ENCODE measurements at places on chromosomes 11 and 22.
A peak's percentile ranks its signal among the peaks of the same experiment; 100 is the strongest.

DNA sequence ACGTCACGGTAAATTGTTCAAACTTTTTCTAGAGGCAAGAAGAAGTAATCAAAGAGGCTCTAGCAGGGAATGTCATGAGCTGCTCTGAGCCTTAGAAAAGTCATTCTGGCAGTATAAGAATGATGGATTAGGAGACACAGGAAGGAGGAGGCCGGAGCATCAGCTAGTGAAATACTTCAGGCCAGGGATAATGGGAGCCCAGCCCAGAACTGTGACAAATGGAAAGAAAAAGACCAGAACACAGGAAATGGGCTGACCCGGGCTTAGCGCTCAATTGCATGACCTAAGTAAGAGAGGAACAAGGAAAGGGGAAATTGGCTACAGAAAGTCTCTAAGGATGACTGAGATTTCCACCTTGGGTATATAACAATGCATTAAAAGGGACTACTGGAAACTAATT lies 108.6 kb downstream of the LARGE1 start:
- no peak for DNase-seq

- no peak for DNase-seq
Observed at GRCh38 chr11:116984186-116984585, 114.0 kb downstream of the SIK3 start.

GRCh38 chr22:38317122-38317994 lies at the start of gene CSNK1E:
TSS of gene CSNK1E (minus strand) at chr22:38317433. CDS start at chr22:38314157, 3,276 bp downstream.
- peak; percentile 81 for DNase-seq

- peak; percentile 44 for DNase-seq
Observed at GRCh38 chr11:48017105-48017830, 36.9 kb downstream of the PTPRJ start.

DNA sequence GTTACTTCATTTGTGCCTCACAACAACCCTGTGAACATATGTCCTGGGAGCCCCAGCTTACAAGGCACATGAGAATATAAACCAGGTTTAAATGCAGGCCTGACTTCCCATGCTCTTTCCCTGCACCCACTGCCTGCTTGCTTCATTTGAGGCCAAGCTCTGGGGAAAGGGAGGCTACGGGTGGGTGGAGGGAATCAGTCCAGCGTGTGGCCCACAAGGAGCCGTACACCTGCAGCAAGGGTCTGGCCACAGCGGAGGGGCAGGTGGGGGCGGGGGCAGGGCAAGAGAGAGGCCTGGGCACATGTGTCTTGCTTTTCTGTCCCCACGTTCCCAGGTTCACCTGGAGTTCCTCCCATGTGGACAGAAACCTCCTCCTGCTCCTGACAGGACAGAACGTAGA lies 26.2 kb downstream of the FAM83F start:
- no peak for DNase-seq

- DNase-seq, result no peak
Observed at GRCh38 chr11:123316003-123316402, 114.1 kb upstream of the GRAMD1B start.

DNA sequence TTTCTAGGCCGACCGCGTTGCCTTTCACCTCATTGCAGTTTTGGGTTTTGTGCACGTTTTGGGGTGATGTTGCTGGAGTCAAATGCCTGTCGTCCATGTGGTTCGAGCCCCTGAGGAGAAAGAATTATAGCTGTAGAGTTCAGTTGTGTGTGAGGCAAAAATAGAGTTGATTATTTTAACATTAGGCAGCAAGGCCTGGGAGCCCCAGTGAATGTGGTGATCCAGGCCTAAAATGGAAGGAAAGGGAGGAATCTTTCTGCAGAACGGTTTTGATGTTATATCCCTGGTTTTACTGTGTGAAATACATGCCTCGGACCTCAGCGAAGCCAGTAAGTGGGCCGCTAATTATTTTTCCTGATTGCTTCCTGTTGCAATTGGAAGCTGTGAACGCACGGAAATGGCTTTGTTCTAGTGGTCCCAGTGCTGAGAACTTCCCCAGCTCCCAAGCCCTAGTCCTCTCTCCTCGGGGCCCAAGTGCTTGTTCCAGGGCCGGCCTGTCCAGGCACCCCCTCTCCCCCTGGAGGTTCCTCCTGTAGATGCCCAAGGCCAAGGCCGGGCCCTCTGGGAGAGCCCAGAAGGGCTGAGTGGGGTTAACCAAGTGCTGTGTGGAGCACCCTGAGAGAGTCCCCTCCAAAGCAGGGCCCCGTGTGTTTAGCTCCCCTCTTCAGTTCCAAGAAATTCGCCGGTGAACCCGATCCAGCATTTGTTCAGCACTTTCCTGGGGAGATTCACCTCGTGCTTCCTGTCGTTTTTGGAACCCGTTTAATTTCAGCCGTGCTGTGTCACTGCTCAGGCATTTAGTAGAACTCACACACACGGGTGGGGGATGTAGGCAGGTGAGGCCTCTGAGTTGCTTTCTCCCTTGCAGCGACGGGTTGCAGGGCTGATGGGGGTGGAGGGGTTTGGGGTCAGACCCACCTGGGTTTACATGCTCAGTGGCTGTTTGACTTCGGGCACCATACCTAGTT lies 2.1 kb downstream of the LRP5 start:
- DNase-seq, result no peak

DNA sequence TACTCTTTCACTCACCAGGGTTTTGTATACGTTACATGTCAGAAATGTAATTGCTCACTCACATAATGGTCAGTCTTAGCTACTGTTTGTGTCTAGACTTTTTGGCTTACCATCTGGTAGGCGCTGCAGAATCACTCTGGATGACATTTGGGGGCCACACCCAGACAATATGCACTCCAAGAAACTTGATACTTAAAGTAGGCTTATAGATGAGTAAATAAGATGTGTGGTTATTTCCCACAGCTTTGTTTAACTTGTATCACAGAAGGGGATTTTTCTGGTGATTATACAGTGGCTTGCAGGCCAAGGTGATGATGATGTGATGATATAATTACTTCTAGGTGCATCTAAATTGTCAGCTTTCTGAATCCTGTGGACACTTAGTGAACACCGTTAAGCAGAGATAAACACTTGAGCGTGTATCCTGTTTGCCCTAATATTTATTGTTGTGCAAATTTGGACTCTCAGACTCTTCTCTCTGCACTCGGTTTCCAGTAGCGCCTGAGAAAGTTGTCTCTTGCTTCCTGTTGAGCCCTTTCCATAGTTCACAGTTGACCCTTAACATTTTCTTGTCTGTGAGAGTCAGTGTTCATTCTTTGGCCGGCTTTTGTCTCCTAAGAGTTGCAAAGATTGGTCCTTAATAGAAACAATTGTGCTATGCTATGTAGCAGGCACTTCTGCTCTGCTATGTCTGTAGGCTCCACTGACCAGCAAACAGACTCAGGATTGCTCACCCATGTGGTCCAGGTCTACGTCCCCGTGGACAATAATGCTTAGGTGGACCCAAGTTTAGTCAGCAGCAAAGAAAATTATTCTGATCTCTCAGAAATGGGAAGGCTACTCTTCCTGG lies 89.3 kb downstream of the PRR5L start:
- DNase-seq, result no peak

GRCh38 chr22:41535244-41535643 lies 9.0 kb downstream of the POLR3H start:
- no peak for DNase-seq

DNA sequence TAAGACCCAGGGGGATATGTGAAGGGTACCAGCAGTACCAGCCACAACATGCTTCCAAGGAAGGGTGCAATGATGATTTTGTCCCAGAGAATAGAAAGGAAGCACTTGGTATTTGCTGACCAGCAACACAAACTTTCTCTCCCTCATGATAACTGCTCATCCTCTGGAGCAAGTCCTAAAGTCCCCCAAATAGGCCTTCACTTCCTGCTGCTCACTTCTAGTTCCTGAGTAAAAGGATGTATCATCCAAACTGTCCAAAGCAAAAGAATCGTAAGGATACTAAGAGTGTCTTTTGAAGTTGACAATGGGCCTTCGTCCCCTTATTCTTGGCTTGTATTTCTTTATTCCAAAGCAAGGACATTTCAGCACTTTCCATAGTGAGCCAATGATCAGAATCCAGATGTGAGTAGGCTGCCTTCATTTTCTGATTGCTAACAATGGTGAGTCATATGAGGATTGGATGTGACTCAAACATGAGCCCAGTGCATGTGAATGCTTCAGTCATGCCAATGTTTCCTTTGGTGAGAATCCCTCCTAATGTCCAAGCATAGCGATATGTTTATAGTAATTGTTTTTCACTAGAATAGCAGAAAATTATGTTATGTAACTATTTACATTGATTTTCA lies 243.4 kb upstream of the POU2AF2 start:
- no peak for DNase-seq

GRCh38 chr11:57874981-57875380 lies 113.4 kb downstream of the CTNND1 start:
- DNase-seq, result no peak

DNA sequence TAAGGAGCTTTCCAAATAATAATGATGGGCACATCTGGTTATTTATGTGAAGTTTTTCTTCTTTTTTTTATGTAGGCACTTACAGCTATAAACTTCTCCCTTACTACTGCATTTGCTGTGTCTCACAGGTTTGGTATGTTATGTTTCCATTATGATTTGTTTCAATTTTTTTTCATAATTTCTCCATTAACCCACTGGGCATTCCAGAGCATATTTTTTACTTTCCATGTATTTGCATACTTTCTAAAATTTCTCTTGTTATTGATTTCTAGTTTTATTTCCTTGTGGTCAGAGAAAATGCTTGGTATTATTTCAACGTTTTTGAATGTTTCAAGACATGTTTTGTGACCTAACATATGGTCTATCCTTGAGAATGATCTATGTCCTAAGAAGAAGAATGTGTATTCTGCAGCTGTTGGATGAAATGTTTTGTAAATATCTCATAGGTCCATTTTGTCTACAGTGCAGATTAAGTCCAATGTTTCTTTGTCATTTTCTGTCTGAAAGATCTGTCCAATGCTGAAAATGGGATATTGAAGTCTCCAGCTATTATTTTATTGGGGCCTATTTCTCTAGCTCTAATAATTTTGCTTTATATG lies 362.1 kb downstream of the DDX10 start:
- DNase-seq, result no peak

- no peak for DNase-seq
Observed at GRCh38 chr22:48806227-48806781, 1021.4 kb downstream of the BRD1 start.

- DNase-seq, result no peak
Observed at GRCh38 chr11:122721201-122721963, 65.9 kb downstream of the UBASH3B start.

GRCh38 chr11:123351375-123351774 lies 78.7 kb upstream of the GRAMD1B start:
- no peak for DNase-seq

GRCh38 chr22:17980638-17981051 lies 43.7 kb downstream of the MICAL3 start:
- peak; percentile 47 for DNase-seq

- DNase-seq, result no peak
Observed at GRCh38 chr11:26027887-26028286, 304.0 kb upstream of the ANO3 start.

DNA sequence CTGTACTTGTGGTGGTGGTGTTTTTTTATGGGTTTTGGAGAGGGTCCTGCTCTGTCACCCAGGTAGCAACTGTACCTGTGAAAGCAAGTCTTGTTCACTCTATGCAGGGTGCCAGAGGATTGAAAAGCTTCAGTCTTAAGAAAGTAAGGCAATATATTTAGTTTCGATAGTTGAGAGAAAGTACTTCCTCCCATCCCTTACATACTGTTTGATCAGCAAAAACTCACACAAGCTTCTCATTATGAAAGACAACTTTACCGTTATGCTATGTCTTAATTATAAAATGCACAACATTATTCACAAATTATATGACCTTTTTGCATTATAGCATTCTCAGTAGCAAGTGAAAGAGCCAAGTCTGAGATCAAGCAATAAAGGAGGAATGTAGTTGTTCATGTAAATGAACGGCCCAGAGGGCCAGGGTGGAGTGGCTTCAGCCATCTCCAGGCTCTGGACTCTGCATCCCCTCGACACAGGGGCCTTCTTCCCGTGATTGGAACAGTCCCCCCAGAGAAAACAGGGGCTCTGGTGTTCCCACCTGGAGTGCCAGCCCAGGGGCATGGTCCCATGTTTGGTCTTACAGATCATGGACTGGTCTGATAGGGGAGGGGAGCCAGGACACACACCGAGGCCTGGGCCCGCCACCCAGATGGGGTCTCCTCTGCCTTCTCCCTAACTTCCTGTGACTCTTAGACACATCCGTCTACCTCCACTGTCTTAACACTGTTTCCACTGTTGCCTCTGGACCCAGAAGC lies 38.7 kb upstream of the CTTN start:
- no peak for DNase-seq

- no peak for DNase-seq
Observed at GRCh38 chr11:12376259-12377081, 901 bp upstream of the PARVA start.

DNA sequence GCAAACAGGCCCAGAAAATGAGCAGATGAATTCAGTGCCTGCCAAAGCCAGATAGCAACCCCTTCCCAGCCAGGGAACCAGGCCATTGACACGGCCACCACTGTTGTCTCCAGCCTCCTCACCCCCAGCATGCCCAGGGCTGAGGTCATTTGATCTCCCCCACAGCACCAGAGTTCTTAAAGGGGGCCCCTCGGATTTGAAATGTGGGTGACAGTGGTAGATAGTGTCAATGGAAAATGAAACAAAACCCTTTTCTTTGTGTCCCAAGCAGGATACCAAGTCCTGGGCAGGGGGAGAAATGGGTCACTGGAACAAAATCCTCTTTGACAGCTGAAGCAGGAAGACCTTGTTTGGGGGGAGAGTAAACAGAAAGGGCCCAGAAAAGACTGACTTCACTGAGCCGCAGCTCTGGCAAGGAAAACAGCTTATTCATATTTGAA lies 14.3 kb upstream of the ACCSL start:
- no peak for DNase-seq

DNA sequence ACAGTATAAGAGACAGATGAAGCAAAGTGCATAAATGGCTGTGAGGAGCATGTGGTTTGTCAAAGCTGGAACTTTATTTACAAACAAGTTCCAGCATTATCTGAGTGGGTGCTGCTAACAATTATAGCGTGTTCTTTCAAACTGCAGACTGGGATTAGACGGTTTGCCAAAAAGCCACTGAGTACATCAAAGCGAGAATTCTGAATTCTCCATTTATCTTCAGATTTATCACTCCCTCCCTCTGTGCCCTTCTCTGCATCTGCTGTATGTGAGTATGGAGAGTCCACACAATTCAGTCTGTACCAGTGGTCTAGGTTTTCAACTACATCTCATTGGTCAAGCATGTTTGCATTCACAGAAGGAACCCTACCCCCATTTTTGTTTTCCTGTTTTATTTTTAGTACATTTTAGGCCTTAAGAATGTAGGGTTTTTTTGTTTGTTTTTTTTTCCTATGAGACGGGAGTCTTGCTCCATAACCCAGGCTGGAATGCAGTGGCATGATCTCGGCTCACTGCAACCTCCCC lies 18.1 kb upstream of the INCENP start:
- no peak for DNase-seq

All from activated T-cell treated with anti-CD3 and anti-CD28 coated beads, Interleukin-2, amount 50 U/mL, for 1 hour (primary cell).